ENCODE measurements at places on chromosomes 12 and 14.

- DNase-seq: no peak
These were observed 146.8 kb downstream of the EMP1 start for GRCh38 chr12:13343375-13343774.

- DNase-seq: no peak
These were observed 105.5 kb downstream of the NUAK1 start for GRCh38 chr12:106033161-106033675.

DNA sequence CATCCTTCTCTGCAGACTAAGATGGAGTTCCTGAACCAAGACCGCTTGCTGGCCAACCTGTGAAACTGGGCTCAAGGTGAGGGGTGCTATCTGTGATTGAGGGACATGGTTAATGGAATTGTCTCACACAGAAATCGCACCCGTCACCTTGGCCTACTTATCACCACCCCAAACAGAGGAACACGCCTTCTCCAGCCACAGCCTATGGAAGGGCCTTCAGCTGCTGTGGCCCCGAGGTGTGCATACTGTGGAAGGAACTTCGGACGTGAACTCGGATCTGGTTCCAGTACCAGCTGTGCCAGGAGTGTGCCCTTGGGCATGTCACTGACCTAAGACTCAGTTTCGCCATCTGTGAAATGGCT lies 44.4 kb downstream of the EVL start:
- no peak for DNase-seq

- DNase-seq: peak; percentile 63
These were observed 23.1 kb upstream of the HELB start for GRCh38 chr12:66279123-66279712.

- no peak for DNase-seq
These were observed 83.2 kb downstream of the SLC38A1 start for GRCh38 chr12:46185686-46186085.

DNA sequence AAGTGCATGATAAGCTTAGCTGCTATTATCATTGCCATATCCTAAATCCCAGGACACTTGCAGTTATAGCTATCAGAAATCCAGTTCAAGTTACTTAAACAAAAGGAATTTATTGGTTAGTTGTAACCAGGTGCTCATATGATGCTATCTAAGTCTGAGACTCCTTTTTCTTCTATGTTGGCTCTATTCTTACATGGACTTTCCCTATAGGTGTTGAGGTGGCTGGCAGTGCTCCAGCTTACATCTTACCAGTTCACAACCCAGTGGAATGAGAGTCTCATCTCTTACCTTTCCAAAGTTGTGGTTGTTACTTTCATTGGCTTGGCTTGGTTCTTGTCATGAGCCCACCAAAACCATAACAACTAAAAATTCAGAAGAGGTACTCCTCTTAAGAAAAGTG lies 94.6 kb downstream of the DACT1 start:
- DNase-seq: no peak

DNA sequence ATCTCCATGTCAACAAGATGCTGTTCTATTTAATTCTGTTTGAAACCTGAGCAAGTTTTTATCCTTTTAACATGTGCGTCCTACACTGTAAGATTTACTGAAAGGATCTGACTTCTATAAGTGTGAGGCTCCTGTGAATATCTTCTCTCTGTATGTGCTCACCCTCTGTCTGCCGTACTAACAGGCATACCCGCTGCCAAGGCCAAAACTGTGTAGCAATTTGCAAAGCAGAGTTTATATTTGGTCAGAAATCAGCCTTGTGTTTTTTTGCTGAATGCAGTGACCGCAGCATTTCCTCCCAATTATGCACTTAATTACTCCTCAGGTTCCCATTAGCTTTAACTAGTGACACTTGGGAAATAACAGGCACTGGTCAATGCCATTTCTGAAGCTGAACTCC lies 12.3 kb downstream of the CHST11 start:
- no peak for DNase-seq

DNA sequence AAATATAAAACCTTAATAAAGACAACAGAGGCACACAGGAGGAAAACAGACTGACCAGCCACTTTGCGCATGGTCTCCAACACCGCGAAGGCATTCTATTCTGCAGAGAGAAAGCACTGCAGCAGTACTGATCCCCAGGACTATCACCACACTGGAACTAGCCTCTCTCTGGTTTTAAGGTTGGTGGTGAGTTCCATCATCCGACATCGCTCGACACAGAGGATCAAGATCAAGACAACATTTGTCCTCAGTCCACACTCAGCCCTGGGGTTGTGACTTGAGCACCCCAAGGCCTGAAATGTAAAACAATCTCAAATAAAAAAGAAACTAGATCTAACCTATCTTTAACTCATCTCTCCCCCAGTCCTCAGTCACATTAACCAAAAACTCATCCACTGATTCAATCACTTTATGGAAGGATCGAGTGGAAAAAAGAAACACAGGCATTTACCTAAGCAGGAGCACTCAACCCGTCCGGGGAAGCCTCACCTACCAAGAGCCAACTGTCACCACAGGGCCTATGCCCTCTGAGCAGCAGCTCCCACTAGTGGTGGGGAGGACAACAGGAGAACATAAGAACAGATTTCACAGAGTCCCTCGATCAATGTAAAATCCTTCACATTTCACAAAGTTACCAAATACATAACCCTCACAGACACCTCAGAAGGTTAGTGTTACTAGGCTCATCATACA lies 17.7 kb downstream of the STXBP6 start:
- no peak for DNase-seq

DNA sequence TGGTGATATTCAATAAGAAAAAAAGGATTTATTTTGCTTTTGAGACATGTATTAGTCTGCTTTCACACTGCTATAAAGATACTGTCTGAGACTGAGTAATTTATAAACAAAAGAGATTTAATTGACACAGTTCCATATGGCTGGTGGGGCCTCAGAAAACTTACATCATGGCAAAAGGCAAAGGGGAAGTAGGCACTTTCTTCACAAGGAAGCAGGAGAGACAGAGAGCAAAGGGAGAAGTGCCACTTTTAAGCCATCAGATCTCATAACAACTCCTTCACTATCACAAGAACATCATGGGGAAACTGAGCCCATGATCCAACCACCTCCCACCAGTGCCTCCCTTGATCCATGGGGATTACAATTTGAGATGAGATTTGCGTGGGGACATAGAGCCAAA lies 43.9 kb downstream of the BHLHE41 start:
- DNase-seq: no peak

- DNase-seq: no peak
These were observed at the start of gene SLCO1C1 for GRCh38 chr12:20695232-20695631. Gene SLCO1C1, plus strand, starts transcription at chr12:20695332. Its CDS starts 4,245 bp downstream, at chr12:20699577.

- DNase-seq: no peak
These were observed 9.7 kb downstream of the DNM1L start for GRCh38 chr12:32688786-32689185.

DNA sequence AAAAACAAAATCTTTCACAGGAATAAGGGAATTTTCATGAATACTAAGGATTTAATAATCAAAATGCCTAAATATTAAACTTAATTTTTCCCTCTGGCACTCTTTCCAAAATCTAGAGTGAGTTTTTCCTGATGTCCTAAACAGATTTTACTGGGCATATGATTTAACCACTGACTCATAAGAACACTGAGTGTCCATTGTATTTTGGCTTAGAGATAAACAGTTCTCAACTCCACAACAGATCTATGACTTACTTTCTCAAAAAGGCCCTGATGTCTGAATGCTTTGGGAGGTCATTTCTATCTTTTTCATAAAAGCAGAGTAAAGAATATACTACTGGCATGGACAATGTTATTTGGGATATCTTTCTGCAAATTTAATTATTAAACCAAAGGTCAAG lies 15.0 kb downstream of the TMBIM4 start:
- no peak for DNase-seq

- no peak for DNase-seq
These were observed 29.7 kb downstream of the CHGA start for GRCh38 chr14:92952481-92953298.
